Stimulated activated CD8-positive, alpha-beta memory T cell treated with anti-CD3 and anti-CD28 coated beads, Interleukin-4, amount 100 ng/mL, for 1 hour (primary cell): ENCODE measurements at places on chromosomes 1 and 21.
A peak's percentile ranks its signal among the peaks of the same experiment; 100 is the strongest.

DNA sequence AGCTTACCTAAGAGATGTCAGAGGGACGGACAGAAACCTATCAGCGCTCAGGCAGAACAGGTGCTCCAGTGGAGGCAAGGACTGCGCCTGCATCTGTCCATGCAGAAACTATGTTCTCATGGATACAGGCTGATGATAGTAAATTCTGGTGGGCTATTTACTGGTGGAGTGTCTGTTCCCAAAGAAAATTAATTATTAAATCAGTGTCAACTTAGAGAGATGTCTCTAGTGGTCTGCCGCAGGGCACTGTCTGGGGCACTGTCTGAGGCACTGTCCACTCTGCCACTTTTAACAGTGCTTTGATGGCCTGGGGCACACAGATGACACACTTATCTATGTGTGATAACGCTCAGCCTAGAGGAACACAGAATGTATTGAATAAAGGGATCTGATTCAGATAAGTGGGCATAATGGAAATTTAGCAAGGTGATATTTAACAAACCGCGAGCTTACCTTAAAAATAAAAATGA lies 148.1 kb downstream of the RGS7 start:
- no peak for DNase-seq

- no peak for DNase-seq
Observed at GRCh38 chr1:212637902-212638301, 29.3 kb downstream of the ATF3 start.

- DNase-seq = no peak
Observed at GRCh38 chr1:81554534-81554933, 246.2 kb upstream of the ADGRL2 start.

- DNase-seq = no peak
Observed at GRCh38 chr21:34924771-34925419, 124.2 kb downstream of the RUNX1 start.

DNA sequence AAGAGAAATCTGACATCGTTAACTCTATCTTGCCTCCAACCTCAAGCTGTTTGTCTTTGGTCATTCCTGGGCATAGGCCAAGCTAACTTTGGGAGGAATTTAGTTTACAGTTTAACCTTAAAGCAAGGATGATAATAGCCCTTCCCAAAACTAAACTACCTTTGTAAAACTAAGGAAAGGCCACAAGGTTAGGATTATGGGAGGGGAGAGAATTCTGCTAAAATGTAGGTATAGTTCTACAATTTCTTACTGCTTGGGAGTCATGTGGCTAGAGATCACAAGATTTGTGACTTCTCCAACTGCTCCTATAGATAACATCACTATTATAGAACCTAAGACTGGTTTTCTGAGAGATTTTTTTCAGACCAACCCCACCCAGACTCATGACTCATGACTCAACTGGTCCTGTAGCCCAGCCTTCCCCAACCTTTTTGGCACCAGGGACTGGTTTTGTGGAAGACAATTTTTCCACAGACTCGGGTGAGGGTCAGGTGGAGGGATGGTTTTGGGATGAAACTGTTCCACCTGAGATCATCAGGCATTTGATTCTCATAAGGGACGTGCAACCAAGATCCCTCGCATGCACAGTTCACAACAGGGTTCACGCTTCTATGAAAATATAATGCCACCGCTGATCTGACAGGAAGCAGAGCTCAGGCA lies 70.7 kb upstream of the MUTYH start:
- DNase-seq = no peak

- no peak for DNase-seq
Observed at GRCh38 chr1:162835157-162835899, 25.6 kb downstream of the CCDC190 start.

GRCh38 chr1:43706598-43707189 lies 642 bp upstream of the ST3GAL3 start:
- DNase-seq = no peak

DNA sequence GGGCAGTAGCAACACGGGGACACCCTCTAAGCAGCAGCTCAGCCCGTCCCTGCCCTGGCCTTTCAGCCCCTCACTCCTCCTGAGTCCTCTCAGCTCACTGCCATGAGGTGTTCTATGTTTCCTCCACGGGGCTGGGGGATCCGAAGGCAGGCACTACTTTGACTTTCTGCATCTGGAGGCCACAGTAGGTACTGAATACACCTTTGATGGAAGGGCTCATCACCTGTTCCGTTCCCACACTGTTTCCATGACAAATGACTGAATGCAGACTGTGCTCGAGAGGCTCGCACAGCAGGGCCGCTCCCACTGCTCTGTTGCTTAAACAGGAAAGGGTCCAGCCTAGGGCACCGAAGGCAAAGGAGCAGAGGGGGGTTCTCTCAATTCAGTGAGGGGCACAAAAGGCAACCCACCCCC lies 77.6 kb upstream of the DNAH14 start:
- DNase-seq = no peak

DNA sequence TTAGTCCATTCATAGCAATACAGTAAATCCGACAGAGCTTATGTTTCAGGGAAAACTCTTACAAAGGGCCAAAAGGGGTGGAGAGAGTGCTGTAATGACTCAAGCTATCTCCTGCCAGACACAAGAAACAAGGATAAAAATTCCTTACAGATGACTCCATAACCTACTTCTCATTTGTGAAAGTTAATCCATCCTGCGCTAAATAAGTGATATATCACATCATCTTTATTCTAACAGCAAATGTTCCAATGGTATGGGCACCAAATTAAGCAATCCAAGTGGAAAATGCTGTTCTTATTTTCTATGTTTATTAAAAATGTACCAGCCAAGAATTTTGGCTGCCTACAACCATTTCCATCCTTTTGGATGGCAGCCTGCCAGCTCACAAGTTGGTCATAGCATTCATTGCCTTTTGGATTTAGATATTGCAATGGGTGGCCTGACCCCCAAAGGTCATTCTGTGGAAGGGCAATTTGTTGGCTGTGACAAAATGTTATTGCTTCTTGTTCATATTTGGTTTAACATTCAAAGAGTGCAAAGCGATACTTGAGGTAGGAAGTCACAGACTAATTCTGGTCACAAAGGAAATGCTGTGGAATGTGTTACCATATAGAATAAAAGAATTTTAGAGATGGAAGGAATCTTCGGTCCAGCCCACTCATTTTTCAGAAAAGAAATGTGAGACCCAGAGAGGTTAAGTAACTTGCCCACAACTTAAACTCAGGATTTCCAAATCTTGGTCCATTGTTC lies 2.8 kb upstream of the ENAH start:
- DNase-seq = no peak

DNA sequence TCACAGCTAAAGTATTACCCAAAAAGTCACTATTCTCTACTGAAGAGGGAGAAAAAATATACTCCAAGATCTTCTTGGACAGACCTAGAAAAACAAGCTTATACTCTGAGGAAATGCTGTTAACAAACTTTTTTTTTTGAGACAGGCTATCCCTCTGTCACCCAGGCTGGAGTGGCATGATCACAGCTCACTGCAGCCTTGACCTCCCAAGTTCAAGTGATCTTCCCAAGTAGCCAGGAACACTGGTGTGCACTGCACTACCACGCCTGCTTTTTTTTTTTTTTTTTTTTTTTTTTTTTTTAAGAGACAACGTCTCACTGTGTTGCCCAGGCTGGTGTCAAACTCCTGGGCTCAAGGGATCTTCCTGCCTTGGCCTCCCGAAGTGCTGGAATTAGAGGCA lies 17.3 kb downstream of the GLRX2 start:
- DNase-seq = no peak

GRCh38 chr1:216898801-216899200 lies 175.6 kb upstream of the ESRRG start:
- no peak for DNase-seq

DNA sequence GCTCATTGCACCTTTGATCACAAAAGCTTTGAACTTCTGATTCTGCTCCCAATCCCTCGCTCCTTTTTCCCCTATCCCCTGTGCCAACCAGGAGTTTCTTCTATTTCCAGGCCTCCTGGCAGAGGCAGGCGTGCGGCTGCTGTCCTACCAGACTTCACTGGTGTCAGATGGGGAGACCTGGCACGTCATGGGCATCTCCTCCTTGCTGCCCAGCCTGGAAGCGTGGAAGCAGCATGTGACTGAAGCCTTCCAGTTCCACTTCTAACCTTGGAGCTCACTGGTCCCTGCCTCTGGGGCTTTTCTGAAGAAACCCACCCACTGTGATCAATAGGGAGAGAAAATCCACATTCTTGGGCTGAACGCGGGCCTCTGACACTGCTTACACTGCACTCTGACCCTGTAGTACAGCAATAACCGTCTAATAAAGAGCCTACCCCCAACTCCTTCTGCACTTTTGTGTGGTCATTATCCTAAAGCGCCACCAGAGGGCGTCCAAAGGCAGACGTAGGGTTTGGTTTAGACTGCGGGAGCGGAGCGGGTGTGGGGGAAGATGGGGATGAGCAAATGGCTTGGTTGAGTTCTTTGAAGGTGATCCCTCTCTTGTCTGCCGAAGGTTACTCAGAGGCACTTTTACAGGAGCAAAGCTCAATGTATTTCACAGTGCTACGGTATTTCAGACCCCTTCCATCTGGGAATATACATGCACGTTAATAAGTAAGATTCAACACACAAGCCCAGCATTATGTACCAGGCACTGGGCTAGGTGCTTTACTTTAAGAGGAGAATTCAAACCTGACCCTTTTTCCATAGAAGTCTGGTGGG lies 24.7 kb downstream of the HMGCS2 start:
- DNase-seq = peak; percentile 13

DNA sequence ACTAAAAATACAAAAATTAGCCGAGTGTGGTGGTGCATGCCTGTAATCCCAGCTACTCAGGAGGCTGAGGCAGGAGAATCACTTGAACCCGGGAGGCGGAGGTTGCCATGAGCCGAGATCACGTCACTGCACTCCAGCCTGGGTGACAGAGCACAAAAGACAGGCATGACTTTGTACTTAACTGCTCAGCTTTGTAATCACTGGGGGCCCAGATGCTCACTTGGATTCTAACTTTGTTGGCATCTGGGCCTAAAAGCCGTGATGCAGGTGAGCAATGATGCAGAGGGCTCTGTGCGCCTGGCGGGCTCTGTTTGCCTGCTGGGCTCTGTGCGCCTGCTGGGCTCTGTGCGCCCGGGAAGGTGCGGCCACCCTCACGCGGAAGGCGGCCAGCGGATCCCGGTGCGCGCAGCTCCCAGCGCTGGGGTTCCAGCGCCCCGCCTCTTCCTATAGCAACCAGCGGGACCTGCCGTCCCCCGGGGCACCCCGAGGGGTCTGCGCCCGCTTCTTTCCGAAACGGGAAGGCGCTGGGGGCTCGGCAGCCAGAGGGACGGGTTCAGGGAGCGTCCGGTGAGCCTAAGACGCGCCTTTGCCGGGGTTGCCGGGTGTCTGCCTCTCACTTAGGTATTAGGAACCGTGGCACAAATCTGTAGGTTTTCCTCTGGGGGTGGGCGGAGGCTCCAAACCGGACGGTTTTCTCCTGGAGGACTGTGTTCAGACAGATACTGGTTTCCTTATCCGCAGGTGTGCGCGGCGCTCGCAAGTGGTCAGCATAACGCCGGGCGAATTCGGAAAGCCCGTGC lies 31.7 kb downstream of the PRMT2 start:
- DNase-seq = no peak

- DNase-seq = no peak
Observed at GRCh38 chr1:28602536-28603439, 10.7 kb downstream of the RAB42 start.

GRCh38 chr1:221810406-221810805 lies 68.5 kb upstream of the DUSP10 start:
- no peak for DNase-seq

GRCh38 chr1:218785928-218786327 lies 387.8 kb upstream of the LYPLAL1 start:
- DNase-seq = no peak

GRCh38 chr21:46088189-46088588 lies 9.7 kb upstream of the COL6A2 start:
- no peak for DNase-seq

DNA sequence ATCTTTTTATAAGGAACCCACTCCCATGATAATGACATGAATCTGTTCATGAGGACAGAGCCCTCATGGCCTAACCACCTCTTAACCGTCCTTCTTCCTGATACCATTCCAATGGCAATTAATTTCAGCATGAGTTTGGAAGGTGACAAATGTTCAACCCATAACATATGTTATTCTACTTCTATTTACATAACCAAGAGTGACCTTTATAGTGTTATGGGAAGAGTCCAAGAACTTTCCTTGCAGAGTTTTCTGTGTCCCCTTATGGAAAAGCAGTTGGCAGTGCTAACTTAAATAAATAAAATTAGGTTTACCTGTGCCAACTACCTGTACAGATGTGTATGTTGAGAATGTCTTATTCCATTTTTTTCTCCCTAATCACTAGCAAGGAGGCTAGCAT lies 11.1 kb downstream of the MAP10 start:
- DNase-seq = no peak

- no peak for DNase-seq
Observed at GRCh38 chr1:31382379-31382989, 9.6 kb upstream of the FABP3 start.

DNA sequence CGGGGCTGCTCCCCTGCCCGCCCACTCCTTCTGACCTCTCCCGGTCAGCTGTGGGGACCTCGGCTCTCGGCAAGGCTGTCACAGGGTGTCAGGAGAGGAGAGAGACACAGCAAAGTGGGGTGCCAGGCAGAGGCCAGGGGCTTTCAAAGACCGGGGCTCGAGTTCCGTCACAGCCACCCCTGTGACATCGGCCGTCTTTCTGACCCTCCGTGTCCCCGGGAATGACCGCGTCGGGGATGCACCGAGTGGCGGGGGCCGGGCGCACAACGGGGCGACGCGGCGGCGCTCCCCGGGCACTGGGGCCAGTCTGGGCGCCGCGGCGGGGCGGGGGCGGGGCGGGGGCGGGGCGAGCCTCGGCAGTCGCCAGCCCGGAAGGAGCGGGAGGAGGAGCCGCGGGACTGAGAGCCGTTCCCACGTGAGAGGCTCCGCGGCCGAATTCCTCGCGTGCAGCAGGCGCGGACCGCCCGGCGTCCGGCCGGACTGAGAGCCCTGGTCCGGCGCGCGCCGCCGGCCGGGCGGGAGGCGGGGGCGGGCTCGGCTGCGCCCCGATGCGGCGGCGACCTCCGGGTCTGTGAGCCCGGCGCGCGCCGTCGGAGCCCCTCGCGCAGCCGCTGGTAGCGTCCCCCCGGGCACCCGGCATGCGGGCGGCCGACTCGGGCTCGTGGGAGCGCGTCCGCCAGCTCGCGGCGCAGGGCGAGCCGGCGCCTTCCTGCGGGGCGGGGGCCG lies 229.7 kb upstream of the TMEM51 start:
- peak; percentile 4 for DNase-seq

DNA sequence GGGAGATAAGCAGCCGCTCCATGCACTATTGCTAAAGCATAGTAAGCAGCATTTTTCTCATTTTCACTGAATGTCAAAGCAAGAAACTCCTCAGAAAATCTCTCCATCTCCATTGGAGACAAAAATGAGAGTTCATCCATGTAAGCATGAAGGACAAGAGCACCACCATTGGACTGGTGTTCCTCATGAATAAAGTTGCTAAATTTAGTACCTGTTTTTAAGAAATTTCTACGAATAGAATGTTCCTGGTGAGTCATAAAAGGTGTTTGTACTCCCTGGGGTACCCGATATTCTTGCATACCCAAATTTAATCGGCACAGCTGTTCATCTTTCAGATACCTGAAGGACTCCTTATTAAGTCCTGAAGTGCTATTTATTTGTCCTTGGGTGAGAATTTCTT lies 14.8 kb downstream of the RSBN1 start:
- DNase-seq = no peak
